Activated CD4-positive, alpha-beta T cell treated with anti-CD3 and anti-CD28 coated beads for 24 hours (primary cell): ENCODE measurements at places on chromosomes 12 and 14.

- DNase-seq: peak; percentile 7
These were observed 11.5 kb upstream of the NUP107 start for GRCh38 chr12:68675101-68675842.

DNA sequence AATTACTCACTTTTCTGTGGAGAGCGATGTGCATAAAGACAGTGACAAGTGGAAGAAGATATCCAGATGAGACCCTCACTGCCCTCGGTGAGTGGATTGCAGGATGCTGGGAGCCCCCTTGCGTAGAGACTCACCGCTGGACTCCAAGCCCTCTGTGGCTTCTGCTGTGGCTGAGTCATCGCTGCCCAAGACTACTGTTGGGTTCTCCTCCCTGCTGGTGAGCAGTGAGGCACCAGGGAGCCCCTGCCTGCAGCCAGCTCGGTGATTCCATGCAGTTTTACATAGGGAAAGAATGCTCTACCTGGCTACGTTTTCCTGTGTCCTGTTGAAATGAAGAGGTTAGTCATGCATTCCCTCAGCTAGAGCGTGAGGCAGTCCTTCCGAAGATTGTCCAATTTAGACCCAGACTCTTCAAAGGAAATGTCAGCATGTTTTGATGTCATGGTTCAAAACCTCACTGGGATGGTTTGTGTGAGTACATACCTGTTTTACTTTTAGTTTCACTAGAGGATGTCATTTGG, 28.2 kb downstream of the TRAF3 start:
- peak; percentile 40 for DNase-seq

DNA sequence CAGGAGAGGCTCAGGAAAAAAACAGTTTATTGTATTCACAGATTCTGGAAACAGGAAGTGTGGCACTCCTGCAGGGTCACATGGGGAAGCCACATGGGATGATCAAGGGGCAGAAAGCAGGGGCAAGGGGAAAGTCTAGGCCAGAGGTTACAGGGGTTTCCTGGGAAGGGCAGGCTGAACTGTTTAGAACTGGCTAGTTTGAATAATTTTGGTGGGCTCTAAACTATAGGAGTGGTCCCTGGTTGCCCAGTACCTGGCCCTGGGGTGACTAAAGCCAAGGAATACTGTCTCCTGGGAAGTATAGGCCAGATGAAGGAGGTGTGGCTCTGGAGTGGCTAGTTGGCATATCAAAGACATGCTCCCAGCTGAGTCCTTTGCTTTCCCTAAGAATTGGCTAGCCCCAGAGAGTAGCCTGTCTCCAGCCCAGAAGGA, 169.2 kb downstream of the SLC41A2 start:
- no peak for DNase-seq

- no peak for DNase-seq
These were observed 36.6 kb downstream of the TC2N start for GRCh38 chr14:91830777-91831176.

GRCh38 chr12:117360551-117361346, 677 bp downstream of the NOS1 start:
- no peak for DNase-seq

- DNase-seq: no peak
These were observed 17.3 kb downstream of the KLRB1 start for GRCh38 chr12:9590441-9590840.

DNA sequence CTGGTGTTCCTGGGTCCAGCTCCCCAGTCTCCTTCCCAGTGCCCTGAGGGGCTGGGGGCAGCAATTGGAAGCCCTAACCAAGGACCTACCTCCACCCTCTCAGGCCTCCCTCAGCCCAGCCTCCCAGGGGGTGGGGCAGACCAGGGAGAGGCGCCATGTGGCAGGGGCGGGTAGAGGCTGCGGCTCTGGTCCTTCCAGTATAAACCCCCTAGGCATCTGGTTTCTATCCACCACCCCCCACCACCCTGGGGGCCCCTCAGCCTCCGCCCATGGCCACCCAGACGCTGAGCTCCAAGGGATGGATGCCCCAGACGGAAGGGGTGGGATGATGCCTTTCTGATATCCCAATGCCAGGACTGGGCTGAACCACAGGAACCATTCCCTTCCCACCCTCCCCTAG, 2.8 kb upstream of the SP7 start:
- DNase-seq: no peak

- no peak for DNase-seq
These were observed 806.9 kb downstream of the GALC start for GRCh38 chr14:87185961-87186560.

GRCh38 chr12:106455111-106455510, 97.6 kb downstream of the POLR3B start:
- DNase-seq: no peak

- DNase-seq: no peak
These were observed 860.0 kb downstream of the RPS29 start for GRCh38 chr14:48726080-48726642.

DNA sequence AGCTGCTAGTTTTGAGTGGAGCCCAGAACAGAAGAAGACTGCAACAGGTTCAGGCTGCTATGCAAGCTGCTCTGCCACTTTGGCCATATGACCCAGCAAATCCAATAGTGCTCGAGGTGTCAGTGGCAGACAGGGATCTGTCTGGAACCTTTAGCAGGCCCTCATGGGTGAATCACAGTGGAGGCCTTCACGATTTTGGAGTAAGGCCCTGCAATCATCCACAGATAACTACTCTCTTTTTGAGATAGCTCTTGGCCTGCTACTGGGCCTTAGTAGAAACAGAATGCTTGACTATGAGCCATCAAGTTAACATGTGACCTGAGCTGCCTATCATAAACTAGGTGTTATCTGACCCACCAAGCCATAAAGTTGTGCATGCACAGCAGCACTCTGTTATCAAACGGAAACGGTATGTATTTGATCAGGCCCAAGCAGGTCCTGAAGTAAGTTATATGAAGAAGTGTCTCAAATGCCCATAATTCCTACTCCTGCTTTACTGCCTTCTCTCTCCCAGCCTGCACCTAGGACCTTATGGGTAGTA, 116.9 kb upstream of the CCDC196 start:
- no peak for DNase-seq

DNA sequence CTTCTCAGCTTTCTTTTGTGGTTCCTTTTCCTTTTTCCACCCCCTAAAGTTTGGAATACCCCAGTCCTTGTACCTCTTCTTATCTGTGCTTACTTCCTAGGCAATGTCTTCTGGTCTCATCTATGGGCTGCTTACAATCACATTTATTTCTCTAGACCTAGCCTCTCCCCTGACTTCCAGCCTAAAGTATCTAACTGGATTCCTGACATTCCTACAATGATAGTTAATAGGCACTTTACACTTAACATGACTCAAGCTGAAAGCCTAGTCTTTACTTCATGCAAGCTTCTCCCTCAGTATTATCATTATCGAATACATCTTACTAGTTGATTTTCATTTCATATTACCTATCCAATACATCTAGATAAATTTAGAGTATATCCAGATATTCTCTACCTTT, 21.2 kb downstream of the CLECL1 start:
- no peak for DNase-seq

GRCh38 chr12:14384783-14385638, 19.5 kb downstream of the ATF7IP start:
- DNase-seq: no peak
